Adrenal gland (tissue), 19 donors: ENCODE measurements at places on chromosomes 5 and 9.

GRCh38 chr5:174655351-174655750 is 69.0 kb upstream of the MSX2 start:
- no peak for DNase-seq

DNA sequence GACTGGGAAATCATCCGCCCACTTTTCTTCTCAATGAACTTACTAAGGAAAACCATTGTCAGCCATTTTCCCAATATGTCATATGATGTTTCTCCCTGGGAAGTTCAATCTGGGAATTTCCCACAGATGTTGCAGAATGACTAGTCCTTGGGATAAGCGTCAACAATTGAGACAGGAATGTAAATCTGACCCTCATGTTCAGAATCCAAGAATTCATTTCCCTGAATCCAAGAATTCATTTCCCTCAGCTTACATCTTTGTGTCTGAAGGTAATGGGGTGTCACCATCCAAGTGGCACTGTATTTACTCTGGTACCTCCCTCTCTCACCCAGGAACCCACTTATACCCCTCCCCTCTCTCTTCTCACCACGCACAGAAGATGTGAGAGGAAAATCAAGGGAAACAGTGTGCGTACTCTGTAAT is 7.4 kb downstream of the KLF9 start:
- DNase-seq = no peak

GRCh38 chr5:132392978-132393825 is 23.7 kb downstream of the SLC22A5 start:
- no peak for DNase-seq

DNA sequence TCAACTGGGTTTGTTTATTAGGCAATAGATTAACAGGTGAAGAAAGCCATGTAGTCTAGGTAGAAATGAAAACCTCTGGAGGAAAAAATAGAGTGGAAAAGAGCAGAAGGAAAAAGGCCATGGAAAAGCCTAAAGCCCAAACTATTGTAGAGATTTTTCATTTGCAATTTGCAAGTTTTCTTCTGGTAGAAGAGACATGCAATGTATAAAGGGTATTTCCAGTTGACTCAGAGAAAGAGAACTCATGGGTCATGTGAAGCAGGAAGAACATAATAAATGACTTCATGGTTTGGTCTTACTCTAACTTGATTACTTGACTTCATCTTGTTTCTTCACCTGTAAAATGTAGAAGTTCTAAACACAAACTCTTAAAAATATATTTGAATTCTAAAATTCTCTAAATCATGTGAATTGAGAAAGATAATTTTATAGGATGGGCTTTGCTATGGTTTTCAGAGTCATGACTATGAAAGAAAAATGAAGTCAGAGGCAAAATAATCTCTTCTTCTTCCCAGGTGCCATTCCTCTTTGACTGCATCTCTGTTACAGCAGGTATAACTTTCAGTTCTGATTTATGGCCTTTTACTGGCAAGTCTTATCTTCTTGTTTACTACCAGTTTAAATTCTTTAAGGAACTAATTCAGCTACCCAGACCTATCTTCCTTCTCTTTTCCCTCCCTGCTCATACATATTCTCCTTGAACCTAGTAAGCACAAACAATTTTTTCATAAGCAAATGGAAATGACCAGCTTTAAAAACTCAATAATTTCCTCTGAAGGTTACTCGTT is 47.7 kb upstream of the TMC1 start:
- DNase-seq = no peak

- no peak for DNase-seq
Measured at GRCh38 chr9:126234681-126235335, 91.8 kb upstream of the MVB12B start.

DNA sequence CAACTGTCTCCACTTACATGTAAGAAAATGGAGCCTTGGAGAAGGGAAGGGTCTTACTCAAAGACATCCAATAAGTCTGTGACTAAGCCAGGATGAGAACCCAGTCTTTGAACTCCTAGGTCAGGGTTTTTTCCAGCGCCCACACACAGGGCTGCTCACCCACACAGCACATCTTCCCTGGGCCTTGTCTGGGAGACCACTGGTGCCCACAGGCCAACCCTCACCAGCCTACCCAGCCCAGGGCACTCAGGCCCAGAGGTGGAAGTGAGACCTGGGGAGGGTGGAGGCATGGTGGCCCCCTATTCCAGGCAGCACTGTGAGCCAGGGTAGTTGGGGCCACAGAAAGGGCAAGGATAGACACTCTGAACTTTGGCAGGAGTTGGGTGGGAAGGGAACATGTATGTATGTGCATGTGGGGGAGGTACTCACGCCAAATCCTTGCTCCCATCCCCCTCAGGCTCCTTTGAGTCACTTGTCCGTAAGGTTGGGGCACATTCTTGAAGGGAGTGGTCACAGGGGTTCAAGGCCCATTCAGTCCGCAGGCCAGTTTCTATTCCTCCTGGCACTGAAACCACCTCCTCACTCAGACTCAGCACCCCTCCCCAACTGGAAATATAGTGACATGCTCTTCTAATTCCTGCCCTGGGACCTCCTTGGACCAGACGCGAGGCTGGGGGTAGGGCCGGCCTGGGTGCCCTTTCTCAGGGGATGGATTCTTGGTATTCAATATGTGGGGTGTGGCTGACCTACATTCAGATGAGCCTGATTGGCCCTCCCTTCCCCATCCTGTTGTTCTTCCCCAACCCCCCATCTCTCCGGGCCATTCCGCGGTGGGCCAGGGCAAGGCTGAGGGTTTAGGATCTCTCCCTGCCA is 2.9 kb upstream of the SLC4A9 start:
- DNase-seq = no peak

DNA sequence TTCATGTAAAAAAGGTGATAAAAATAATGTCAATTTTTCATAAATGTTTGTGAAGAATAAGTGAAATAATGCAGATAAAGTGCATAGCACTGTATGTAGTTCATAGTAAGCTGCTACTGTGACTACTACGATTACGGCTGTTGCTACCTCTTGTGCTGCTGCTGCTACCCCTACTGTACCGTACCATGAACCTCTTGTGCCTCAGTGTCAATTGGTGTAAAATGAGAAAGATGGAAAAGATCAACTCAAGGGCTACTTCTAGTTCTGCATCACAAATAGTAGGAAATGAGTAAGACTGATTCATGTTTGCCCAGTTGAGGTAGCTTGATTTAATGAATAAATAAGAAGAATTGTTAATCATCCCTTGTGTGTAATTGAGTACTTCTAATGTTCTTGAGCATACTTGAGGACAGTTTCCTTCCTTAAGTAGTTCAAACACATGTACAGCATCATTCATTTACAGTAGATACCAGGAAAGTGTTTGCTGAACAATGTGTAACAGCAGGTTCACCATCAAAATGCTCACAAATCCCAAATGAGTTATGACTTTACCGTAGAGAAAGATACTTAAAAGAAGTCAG is 200.0 kb upstream of the ATP10B start:
- no peak for DNase-seq

- DNase-seq = no peak
Measured at GRCh38 chr9:60545878-60546385, 368.3 kb upstream of the SPATA31A5 start.

DNA sequence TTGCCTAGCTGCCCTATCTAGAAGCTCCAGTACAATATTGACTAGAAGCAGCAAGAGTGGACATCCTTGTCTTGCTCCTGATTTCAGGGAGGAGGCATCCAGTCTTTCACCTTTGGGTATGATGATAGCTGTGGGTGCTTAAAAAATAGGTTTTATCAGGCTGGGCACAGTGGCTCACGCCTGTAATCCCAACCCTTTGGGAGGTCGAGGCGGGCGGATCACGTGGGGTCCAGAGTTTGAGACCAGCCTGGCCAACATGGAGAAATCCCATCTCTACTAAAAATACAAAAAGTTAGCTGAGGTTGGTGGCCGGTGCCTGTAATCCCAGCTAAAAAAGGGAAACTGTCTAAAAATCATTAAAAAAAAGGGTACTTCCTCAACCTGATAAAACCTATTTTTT is 2.0 kb upstream of the CAMSAP1 start:
- no peak for DNase-seq

DNA sequence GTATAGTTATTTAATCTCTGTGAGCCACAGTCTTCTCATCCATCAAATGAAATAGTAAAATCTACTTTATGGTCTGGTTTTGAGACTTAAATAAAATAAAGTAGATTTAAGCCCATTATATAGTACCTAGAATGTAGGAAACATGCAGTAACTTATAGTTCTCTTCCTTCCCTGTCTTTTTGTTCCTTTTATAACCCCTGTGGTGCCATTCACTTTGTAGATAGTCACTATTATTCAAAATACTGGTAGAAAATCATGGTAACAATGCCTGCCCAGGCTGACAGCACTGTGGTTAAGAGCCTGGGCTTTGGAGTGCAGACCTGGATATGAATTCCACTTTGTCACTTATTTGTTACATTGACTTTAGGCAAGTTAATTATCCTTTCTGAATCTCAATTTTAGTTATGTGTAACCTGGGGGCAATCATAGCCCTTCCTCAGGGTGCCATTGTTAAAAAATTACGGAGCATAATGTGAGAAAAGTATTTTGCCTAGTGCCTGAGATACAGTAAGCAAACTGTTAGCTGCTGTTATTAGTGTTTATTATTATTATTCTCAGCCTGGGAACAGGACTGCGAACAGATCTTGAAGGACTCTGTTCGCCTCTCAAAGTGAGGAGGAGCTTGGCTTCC is 100.4 kb downstream of the RALGPS1 start:
- DNase-seq = no peak

GRCh38 chr9:89690334-89690912 is 85.6 kb downstream of the GADD45G start:
- DNase-seq = no peak

GRCh38 chr5:115320006-115320405 is 23.6 kb upstream of the CCDC112 start:
- no peak for DNase-seq

GRCh38 chr9:87527211-87527916 is 29.7 kb downstream of the DAPK1 start:
- DNase-seq = no peak

DNA sequence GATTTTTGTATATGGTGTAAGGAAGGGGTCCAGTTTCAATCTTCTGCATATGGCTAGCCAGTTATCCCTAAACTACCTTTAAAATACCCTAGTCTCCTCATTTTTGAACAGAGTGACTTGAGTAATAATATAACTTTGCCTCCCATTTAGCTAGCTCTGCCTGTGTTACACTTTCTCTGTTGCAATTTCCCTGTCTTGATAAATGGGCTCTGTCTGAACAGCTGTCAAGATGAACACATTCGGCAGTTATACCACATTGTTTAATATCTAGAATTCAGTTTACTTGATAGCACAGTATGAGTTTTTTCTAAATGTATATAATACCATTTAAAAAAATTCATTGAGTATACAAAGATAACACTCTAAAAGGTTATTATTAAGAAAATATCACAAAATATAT is 562.9 kb upstream of the FTMT start:
- no peak for DNase-seq
